ENCODE measurements at places on chromosomes 5 and 9. TPM values are rescaled to one million over a fixed set of nuclear protein-coding genes. Genes with fewer than 3 reads are reported as not detected.

The PLAC8L1 gene
- 0.49 TPM for total RNA-seq

The TAF11L10 gene
- total RNA-seq, result not detected

The CTNND2 gene
- 1.0 TPM for total RNA-seq

The FGFR4 gene
- 7.5 TPM for total RNA-seq

The FOCAD gene
- 9.8 TPM for total RNA-seq

The CDX1 gene
- not detected for total RNA-seq

The EPB41L4B gene
- 27.8 TPM for total RNA-seq

The IRX4 gene
- 0.18 TPM for total RNA-seq

The CCL27 gene
- 0.95 TPM for total RNA-seq

The MYORG gene
- 9.7 TPM for total RNA-seq

The SH2D3C gene
- 0.49 TPM for total RNA-seq

The NMUR2 gene
- not detected for total RNA-seq

The IL3 gene
- total RNA-seq, result not detected

The OR1J2 gene
- total RNA-seq, result not detected

The DEPDC1B gene
- total RNA-seq, result 22.2 TPM

The RFX3 gene
- 5.7 TPM for total RNA-seq

The ZNF189 gene
- total RNA-seq, result 7.0 TPM

The POLR3G gene
- 23.4 TPM for total RNA-seq

The EIF4E1B gene
- total RNA-seq, result not detected

The EQTN gene
- total RNA-seq, result not detected

The SH3TC2 gene
- total RNA-seq, result 0.33 TPM

The INSYN2B gene
- total RNA-seq, result 0.28 TPM

The TOR4A gene
- total RNA-seq, result 37.1 TPM

The CETN3 gene
- 30.6 TPM for total RNA-seq

The CXCL14 gene
- not detected for total RNA-seq
